ENCODE measurements at places on chromosomes 3 and 15.

GRCh38 chr3:127644641-127645370 lies 15.8 kb downstream of the PODXL2 start:
- DNase-seq = no peak

- peak; percentile 69 for DNase-seq
Measured at GRCh38 chr15:41557673-41558399, 1.2 kb upstream of the TYRO3 start.

GRCh38 chr15:58243070-58243469 lies 104.9 kb downstream of the AQP9 start:
- DNase-seq = no peak

GRCh38 chr15:92930776-92931175 lies 30.7 kb downstream of the CHD2 start:
- no peak for DNase-seq

DNA sequence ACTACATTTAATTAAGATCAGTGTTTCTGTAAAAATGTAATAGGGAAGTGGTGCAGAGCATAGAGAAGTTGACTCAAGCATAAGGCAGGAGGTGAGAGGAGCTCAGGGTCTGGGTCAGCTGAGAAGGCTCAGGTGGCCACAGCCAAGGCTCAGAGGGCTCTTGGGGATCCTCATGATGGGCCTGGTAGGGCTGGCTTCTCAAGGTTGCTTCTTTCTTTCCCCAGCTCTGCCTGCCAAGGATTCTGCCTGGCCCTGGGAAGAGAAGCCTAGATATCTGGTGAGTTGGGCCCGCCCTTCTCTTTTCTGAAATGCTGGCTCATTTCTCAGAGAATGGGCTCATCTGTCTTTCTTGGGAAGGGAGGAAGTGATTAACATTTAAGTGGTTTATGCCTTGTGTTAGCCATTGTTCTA lies 6.5 kb downstream of the ZNF589 start:
- DNase-seq = no peak

- no peak for DNase-seq
Measured at GRCh38 chr3:69142797-69143454, 20.5 kb upstream of the LMOD3 start.

DNA sequence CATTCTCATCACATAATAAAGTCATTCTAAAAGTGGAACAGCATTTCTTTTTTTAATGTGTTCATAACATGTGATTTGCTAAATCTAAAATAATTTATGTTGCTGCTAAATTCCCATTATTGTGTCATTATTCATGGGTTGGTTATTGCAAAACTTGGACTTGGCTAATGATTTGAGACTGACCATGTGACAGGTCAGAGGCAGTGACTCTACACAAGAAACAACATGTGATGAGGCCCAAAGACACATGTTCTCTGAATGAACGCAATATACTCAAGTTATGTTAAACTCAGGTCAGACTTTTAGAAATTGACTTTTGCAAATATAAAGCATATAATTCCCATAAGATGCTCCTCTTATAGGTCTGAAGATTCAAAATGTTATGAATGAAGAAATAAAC lies 566.1 kb downstream of the TBL1XR1 start:
- no peak for DNase-seq

GRCh38 chr15:64013179-64014062 lies 32.9 kb downstream of the DAPK2 start:
- DNase-seq = no peak
